ENCODE measurements at places on chromosomes 16 and 17. TPM values are rescaled to one million over a fixed set of nuclear protein-coding genes. Genes with fewer than 3 reads are reported as not detected.

HBA1 gene
- 0.88 TPM for total RNA-seq

GRCh38 chr16:48203974-48204824 is 39.9 kb upstream of the LONP2 start:
- no peak for ATAC-seq

RTN4RL1 gene
- 3.6 TPM for total RNA-seq

GPR139 gene
- total RNA-seq: 2.5 TPM

Measured in motor neuron (in vitro differentiated cells).